AG04449 (cell line): ENCODE measurements at places on chromosomes 2 and 18.

DNA sequence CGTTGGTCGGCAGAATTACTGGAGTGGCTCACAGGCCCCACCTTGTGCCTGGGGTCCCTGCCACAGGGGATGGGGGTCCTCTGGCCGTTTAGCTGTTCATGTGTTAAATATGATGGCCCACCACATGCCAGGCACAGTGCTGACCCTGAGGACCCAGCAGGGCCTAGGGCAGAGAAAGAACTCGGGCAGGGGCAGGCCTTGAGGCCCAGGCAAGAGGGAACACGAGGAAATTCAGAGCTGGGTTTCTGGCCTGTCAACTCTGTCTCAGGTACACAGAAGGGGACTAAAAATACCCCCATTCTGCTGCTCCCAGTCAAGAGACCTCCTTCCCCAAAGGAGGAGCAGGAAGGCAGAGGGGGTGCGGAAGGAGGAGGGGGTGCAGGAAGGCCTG lies 66.2 kb downstream of the DNMT3A start:
- no peak for DNase-seq

GRCh38 chr2:219748671-219749570 lies 121.5 kb downstream of the SLC4A3 start:
- no peak for DNase-seq

- no peak for DNase-seq
Measured at GRCh38 chr2:176383836-176384442, 114.7 kb downstream of the MTX2 start.

DNA sequence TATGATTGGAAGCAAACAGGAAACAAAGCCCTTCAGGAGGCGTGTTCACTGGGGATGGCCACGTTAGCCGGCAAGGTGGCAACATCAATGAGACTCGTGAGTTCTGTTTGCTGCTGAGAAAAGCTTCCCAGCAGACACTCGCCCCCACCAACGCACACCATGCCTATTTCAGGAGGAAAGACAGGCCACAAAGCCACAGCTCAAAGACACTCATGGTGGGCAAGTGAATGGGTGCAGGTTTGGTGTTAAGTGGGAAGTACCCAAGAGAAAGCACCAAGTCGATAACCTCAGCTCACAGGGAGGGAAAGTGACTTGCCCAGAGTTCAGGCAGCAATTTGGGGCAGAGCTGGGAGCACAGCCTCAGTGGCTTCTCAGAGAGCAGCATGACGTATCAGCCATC lies 10.5 kb upstream of the MTERF4 start:
- DNase-seq: no peak

- no peak for DNase-seq
Measured at GRCh38 chr2:26978061-26978596, 7.7 kb downstream of the MAPRE3 start.

DNA sequence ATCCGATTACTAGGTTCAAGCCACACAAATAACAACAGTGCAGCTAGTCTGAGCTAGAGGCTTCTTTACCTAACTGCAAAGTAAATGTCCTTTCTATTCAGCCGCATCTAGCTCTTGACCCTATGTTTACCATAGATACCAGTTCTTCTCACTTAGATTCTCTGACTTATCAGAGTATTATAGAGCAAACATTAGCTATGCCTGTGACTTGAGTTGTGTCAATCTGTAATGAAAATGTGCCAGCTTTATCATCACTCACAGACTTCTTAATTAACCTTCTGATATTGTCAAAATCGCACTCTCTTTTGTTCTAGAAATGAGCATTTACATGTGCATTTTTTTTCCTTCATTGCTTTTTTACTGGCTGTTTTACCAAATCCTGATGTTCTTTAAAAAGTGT lies 79.9 kb downstream of the BCL11A start:
- no peak for DNase-seq

- DNase-seq: no peak
Measured at GRCh38 chr2:238304116-238304515, 15.7 kb upstream of the PER2 start.

- no peak for DNase-seq
Measured at GRCh38 chr18:63451799-63452660, 24.7 kb upstream of the SERPINB5 start.

GRCh38 chr18:79388043-79388442 lies 7.7 kb upstream of the NFATC1 start:
- no peak for DNase-seq

DNA sequence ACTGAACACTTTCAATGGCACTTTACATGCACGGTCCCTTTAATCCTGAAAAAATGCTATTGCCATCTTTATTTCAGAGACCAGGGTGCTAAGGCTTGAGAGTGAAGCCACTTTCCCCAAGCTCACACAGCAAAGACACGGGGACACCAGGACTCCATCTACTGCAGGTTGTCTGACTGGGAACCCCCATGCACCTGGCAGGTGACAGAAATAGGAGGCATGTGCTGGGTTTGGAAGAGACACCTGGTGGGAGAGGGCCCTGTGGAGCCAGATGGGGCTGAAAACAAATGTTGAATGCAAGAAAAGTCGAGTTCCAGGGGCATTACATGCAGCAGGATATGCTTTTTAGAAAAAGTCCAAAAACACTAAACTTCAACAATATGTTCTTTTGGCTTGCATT lies 5.2 kb upstream of the EHD3 start:
- DNase-seq: no peak

- no peak for DNase-seq
Measured at GRCh38 chr2:36634981-36635597, 37.1 kb upstream of the FEZ2 start.

DNA sequence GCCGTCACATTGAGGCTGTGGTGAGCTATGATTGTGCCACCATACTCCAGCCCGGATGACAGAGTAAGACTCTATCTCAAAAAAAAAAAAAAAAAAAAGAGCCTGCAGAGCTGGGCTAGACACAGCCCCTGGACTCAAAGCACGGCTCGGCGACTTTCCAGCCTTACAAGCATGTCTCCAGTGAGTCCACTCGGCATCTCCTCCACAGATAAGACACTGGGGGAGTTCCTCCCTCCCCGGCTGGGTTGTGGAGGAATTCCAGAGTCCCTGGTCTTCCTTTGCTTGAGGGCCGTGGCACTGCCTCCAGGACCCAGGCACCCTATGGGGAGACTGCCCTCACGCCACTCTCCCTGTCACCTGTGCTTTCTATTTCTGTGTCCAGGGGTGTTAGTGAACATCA lies 30.9 kb upstream of the RPL31 start:
- DNase-seq: no peak

GRCh38 chr2:37418956-37419355 lies 74.5 kb downstream of the QPCT start:
- DNase-seq: no peak

GRCh38 chr18:1522249-1522615 lies 617.6 kb downstream of the ADCYAP1 start:
- DNase-seq: no peak

GRCh38 chr2:149281441-149281840 lies 48.9 kb upstream of the LYPD6 start:
- DNase-seq: no peak

- DNase-seq: no peak
Measured at GRCh38 chr2:125006676-125007075, 981.6 kb downstream of the CNTNAP5 start.

DNA sequence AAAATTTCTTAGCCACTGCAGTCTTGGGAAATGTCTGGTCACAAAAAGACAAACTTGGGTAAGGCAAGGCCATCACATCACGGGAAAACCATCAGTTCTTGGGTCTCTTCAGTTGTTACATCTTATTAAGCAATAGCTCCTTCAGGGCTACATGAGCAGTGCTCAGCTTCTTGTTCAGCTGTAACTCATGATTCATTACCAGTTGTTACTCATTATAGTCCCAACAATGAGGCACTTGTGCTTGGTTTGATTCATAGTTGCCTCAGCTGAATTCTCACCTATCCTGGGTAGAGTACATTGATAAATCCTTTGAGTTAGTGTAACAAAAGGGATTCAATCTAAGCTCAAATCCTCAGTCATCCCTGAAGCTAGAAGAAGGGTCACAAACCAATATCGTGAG lies 102.4 kb upstream of the DCC start:
- no peak for DNase-seq

DNA sequence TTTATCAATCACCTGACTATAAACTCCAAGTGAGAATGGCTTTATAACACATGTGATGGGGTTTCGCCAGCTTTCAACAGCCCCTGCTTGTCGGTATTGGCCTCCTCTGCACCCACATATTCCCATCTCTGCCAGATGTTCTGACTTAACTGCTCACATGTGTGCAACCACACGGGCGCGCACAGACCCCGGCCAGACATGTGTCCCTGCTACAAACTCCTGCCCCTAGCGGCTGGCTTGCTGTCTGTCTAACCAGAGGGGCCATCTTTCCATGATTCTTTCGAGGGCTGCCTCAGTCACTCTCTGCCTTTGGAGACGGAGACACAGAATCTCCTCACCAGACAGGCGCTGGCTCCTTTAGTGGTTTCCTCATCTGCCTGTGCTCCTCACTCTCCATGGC lies 15.3 kb downstream of the STON1 start:
- no peak for DNase-seq

DNA sequence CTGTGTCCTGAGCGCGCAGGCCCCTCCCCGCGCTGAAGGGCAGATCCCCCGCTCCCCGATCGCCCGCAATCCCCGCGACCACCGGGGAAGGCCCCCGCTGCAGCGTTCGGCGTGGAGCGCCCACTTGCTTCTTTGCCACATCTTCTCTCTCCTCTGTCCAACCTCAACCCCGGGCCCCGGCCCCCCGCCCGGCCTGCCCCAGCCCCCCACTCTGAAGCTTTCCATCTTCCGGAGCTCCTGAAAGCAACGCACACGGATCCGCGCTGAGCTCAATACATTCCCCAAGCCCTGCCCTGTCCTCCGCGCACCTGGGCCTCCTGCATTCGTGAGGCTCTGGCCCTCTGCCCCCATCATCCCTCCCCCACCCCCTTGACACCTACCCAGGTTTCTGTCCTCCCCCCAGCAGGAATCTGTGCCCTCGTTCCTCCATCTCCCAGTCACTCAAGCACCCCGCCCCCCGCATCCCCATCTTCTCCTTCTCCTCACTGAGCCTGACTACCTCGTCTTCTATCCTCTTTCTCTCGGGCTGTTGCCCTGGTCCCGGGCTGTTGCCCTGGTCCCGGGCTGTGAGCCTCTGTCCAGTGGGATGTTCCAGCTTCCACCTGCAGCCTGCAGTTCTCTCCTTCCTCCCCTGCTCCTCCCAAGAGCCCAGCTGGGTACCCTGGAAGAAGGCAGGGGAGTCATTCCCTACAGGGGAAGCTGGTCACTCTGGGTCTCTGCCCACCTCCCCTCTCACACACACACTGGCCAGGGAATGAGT lies 7.8 kb downstream of the SPEG start:
- DNase-seq: no peak

GRCh38 chr2:157404363-157404762 lies 39.5 kb downstream of the CYTIP start:
- no peak for DNase-seq
